Bronchial epithelial cell (primary cell): ENCODE measurements at places on chromosomes 4 and X. TPM values are rescaled to one million over a fixed set of nuclear protein-coding genes. Genes with fewer than 3 reads are reported as not detected.

KDM6A gene
- total RNA-seq: 11.1 and 24.6 TPM in 2 replicates

PPM1K gene
- total RNA-seq: 8.6 and 9.5 TPM in 2 replicates

RAB33B gene
- 9.2 and 10.0 TPM in 2 replicates for total RNA-seq

CFI gene
- 0.13 TPM in 1 of 2 replicates, not detected in the other for total RNA-seq

F8A2 gene
- 0.79 TPM in 1 of 2 replicates, not detected in the other for total RNA-seq

HHIP gene
- total RNA-seq: not detected in 2 replicates

DNA sequence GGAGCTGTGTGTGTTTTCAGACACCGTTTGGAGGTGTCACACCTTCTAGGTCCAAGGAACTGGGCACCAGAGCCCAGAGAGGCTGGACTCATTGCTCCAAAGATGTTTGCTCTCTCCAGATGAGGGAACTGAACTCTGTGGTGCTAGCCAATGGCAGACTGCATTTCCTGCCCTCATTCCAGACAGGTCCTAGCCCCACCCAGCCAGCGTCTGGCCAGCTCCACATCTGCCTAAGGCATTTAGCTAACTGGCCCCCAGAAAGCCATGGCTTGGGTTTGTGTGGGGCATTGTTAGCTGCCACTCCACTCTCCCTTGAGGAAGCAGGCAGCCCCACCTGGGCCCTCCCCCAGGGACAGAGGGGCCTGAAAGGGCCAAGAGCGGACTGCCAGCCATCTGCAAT is 11.4 kb downstream of the FGD1 start:
- no peak for DNase-seq

GRCh38 chrX:153886915-153887314 is 942 bp upstream of the L1CAM start:
- DNase-seq: no peak

GRCh38 chr4:183540410-183541009 is 35.7 kb downstream of the ING2 start:
- peak; percentile 46 for DNase-seq

DNA sequence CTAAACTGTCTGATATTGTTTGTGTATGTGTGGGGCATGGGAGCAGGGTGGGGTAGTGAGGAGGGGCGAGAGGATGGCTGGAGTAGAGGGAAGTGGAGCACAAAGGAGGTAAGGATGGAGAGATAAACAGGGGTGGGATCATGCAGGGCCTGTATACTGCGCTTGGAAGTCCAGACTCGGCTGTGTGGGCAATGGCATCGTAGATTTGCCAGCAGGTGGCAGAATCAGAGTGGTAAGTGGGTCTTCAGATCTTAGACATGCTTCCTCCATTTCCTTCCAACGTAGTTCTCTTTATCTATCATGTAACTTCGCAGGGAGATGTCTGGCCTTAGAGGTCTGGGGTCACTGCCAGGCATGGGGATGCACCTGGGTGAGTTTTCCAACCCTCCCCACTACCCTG is 155.5 kb downstream of the PDGFRA start:
- DNase-seq: peak; percentile 8

- DNase-seq: peak; percentile 82
Measured at GRCh38 chr4:41611881-41612871, 74.2 kb downstream of the LIMCH1 start.

DNA sequence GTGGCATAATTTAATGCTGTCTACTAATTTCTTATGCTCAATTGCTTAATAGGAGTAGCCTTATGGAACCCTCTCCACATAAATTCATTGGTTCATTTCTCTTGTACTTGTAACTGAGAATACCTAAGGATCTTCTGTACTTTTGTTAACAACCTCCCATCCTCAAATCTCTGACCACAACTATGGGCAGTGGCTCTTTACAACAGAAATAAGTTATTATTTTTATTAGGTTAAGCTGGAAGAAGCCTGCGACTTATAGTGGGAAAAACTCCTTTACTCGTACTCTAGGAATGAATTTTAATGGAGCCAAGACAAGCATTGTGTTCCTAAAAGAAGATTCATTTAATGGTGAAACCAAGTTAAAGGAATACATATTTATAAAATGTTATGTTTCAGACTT is 337.1 kb upstream of the CTSO start:
- no peak for DNase-seq

- no peak for DNase-seq
Measured at GRCh38 chr4:52877036-52877435, 14.9 kb downstream of the RASL11B start.
